Urinary bladder (tissue), 4 donors: ENCODE measurements at places on chromosomes 16 and 17. TPM values are rescaled to one million over a fixed set of nuclear protein-coding genes. Genes with fewer than 3 reads are reported as not detected.

GRCh38 chr17:47855737-47856136, 4.8 kb upstream of the SP6 start:
- DNase-seq, result no peak

GRCh38 chr16:85385463-85386331, 227.4 kb upstream of the GSE1 start:
- no peak for DNase-seq

GRCh38 chr17:43560461-43561427, 14.6 kb upstream of the ETV4 start:
- DNase-seq, result no peak

DNA sequence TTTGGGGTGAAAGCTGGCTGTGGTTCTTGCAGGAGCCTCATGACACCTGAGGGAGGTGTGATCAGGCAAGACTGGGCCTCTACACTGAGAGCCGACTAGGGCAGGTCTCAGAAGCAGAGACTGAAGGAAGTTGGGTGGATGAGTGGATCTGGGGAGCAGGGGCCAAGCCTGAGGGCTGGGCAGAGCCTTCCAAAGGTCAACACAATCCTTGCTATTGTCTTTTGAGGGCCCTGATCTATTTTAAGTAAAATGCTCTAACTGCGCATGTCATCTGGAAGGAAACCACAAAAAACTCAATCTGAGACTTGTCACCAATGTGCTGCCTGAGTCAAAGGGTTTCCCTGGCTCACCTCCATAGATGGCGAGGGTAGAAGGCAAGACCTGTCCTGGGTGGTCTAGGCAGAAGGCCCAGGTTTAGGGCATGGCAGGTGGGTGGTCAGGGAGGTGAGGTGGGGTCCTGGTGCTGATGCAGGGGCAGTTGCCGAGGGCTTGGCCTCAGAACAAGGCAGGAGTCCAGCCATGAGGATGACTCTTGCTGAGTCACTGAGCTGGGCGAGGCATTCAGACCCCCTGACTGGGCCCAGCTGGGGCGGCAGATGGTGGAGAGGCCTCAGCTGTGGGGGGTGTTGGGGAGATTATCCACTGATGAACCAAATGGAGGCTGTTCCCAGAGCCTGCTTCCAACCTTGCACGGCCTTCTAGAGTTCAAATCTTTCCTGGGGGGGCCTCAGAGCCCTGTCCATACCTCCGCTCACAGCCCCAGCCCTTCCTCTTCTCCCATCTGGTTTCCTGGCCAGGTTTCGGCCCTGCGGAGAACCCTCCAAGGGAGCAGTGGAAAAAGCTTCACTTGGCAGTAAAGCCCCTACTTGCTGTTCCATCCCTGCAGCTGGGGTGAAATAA, 5.1 kb downstream of the MVP start:
- no peak for DNase-seq

GRCh38 chr16:51048544-51048943, 102.5 kb downstream of the SALL1 start:
- no peak for DNase-seq

GRCh38 chr16:4141604-4142003, 25.4 kb upstream of the ADCY9 start:
- DNase-seq, result no peak

- no peak for DNase-seq
These were observed 31.0 kb upstream of the TRAP1 start for GRCh38 chr16:3748307-3748706.

GRCh38 chr17:45366691-45367090, 49.9 kb upstream of the MAP3K14 start:
- no peak for DNase-seq

DNA sequence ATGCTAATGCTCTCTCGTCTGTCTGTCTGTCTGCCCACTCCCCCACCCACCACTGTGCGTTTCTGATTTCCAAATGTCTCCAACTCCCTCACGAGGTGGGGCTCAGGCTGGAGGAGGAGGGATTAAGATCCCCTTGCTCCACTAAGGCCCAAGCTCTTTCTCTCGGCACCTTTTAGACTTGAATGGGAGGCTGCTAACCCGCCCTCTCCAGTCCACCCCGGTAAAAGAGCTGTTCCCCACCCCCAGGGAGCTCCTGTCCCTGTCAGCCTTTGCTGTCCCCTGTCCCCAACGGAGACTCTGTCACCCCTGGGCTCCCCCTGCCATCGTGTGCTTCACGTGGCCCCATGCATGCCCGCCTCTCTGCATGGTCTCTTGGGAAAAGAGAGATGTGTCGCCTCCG, 68.5 kb upstream of the PLCG2 start:
- DNase-seq, result no peak

- no peak for DNase-seq
These were observed 24.9 kb downstream of the KLHL36 start for GRCh38 chr16:84673203-84673535.

- no peak for DNase-seq
These were observed 160.9 kb downstream of the SLC39A11 start for GRCh38 chr17:72931635-72932034.

DNA sequence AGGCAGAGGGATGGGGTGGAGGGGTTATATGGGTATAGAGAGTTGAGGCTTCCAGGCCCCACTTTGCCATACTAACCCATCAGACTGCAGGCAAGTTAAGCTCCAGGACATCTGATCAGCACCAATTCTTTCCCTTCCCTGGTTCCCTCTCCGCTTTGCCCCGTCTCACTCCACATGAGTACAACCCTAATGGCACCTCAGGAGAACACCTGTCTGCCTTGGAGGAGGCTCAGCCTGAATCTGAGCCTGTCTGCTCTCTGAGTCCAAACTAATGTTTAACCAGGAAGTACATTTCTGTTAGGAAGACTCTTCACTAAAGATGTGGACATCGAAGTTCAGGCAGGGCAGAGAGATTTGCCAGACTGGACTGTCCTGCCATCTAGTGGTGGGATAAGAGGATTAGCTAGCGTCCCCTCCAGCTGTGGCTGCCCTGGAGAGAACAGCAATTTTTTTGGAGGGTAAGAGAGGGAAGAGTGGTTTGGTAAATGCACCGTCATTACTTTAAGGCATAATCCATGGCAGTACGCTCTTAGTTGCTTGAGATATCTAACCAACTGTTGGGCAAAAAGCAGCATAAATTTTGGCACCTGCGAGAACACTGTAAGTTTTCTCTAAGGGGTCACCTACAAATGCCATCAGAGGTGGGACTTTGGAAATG, 29.2 kb upstream of the LRRC75A start:
- peak; percentile 69 for DNase-seq

DNA sequence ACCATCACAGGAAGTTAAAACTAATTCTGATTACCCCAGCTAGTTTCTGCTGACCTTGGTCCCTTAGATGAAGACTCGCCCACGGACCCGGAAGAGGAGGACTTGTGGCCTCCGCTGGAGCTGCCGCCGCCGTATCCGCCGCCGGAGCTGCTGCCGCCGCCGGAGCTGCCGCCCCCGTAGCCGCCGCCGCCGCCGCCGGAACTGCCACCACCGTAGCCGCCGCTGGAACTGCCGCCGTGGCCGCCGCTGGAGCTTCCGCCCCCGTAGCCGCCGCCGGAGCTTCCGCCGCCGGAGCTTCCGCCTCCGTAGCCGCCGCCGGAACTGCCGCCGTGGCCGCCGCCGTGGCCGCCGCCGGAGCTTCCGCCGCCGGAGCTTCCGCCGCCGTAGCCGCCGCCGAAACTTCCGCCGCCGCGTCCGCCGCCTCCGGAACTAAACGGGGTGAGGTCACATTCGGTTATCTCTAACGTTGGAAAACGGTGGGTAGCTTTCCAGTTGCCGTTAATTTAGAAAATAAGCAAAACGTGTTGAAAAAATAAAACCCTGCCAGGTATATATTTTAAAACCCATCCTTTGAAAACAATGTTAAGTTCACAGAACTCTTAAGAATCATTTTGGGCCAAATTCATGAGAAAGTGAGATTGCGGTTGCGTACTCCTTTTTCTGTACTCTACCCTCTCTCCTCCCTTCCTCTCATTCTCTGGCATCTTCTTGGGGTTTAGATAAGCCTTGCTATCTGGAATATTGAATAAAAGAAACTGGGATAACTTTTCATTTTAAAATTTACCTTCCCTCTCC, 3.5 kb downstream of the KRT10 start:
- DNase-seq, result peak; percentile 54

- DNase-seq, result no peak
These were observed 1347.6 kb downstream of the CDH11 start for GRCh38 chr16:63774302-63774701.

DNA sequence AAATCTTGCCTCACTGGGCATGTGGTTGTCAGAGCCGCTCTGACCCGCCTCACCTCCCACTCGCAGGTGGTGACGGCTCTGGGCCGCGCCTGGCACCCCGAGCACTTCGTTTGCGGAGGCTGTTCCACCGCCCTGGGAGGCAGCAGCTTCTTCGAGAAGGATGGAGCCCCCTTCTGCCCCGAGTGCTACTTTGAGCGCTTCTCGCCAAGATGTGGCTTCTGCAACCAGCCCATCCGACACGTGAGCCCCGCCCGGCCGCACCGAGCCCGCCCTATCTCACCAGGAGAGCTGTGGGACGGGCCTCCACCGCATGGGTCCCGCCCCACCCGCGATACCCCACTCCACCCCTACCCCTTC, 4.0 kb downstream of the TGFB1I1 start:
- DNase-seq, result no peak

GRCh38 chr16:17431012-17431411, 39.7 kb downstream of the XYLT1 start:
- DNase-seq, result no peak

- no peak for DNase-seq
These were observed 74.1 kb downstream of the MYH11 start for GRCh38 chr16:15782573-15783365.

DNA sequence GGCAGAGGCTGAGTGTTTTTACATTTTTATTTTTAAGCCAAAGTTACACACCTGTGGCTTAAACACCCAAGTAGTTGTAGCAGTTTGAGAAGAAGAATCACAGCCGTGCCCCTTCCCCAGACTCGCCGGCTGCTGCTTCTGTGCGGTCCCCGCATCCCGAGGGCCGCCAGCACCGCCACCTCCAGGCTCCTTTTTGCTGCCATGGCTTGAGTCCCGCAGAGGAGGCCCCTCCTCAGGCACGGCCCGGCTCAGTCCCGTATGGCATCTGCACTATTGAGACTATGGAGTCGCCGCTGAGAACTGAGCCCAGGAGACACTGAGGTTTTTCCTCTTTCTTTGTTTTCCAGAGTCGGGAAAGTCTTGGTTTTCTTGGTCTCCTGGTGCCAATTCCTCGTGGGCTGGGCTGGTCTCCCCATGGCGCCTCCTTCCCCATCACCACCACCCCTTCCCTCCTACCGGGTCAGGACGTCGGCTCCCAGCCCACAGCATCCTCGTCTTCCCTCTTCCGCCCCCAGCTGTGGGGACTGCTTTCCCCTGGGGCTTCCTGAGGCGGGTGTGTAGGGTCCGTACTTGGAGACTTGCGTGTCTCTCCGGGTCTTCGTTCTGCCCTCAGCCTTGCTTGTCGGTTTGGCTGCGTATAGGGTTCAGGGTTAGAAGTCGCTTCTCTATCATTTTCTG, 32.6 kb upstream of the CDH15 start:
- no peak for DNase-seq

- no peak for DNase-seq
These were observed 574 bp upstream of the TMEM106A start for GRCh38 chr17:43211123-43211479.

DNA sequence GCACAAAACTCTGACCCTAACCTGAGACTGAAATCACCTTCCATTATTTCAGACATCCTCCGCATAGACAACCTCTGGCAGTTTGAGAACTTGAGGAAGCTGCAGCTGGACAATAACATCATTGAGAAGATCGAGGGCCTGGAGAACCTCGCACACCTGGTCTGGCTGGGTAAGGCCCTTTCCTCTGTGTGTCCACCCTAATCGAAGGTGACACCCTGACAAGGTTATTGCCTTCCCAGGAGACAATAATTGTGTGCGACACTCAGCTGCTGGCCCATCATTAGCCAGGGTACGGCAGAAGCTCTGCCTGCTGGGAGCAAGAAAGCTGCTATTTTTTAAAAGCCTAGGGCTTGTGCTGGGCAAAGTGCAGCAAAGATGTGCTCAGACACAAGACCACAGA, 11.1 kb downstream of the DRC3 start:
- DNase-seq, result no peak

GRCh38 chr16:29854520-29855100, 8.4 kb downstream of the CDIPT start:
- DNase-seq, result no peak

DNA sequence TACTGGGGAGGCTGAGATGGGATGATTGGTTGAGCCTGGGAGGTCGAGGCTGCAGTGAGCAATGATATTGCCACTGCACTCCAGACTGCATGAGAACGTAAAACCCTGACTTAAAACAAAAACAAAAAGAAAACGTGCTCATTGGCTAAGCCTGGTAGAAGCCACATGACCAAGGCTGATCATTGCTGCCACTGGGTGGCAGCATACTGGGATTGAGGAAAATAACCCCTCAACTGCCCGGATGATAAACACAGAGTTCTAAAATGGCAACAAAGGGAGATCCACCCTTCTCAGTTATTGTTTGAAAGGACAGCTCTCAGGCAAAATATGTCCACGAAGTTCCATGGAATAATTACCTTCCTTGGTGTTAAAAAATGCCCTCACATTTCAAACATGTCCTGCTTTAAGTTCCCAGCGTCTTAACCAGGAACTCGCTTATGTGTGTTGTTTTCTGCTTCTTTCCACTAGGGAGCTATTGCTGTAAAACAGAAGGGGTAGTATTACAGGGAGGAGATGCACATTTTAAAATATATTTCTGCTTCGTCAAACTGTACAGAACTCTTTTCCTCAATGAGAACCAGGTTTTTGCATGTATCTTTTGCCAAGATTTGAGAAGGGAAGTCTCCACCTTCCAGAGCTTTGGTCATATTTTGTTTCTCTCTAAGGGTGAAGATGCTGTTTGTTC, 675.3 kb downstream of the MAF start:
- DNase-seq, result no peak

- DNase-seq, result no peak
These were observed 78.7 kb downstream of the CRISPLD2 start for GRCh38 chr16:84898447-84898846.

DNA sequence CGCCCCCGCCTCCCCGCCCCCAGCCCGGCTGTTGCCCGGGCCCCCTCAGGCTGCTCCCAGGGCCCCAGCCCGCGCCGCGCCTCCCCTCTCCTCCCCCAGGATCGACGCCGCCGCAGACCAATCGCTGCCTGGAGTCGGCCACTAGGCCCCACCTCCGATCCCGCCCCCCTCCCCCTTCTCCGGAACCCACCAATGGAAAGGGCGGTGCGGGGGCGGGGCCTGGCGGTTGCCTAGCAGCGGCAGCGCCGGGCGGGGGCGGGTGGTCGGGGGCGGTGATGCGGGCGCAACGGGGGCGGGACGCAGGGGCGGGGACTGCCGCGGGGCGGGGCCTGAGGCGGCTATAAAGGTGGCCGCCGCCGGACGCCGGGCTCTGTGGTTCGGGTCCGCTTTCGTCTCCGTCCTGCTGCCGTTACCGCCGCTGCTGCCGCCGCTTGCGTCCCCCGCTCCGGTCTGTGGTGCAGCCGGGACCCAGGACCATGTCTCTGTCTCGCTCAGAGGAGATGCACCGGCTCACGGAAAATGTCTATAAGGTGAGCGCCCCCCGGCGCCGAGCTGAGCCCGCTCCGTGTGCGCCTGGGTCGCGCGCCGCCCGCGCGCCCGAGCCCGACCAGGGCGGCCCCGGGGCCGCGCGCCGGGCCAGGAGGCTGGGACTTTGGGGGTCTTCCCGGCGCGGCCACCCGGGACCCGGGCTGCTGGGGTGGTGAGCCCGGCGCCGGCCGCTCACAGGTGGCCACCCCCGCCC, at the start of gene BAIAP2:
Gene BAIAP2, plus strand, starts transcription at position 373 of the 742 bp plus-strand sequence. Its CDS starts 104 bp downstream, at position 477.
- DNase-seq, result peak; percentile 88

Gene MVD
- total RNA-seq, result 14.8 TPM

Gene OTOP3
- total RNA-seq, result not detected

Gene CDRT15
- total RNA-seq, result not detected

Gene VAT1L
- total RNA-seq, result 33.2 TPM

Gene ITGA3
- total RNA-seq, result 26.0 TPM

Gene CD300LG
- 0.58 TPM for total RNA-seq
